ENCODE measurements at places on chromosomes 4 and X.

GRCh38 chr4:98781641-98782357 is 123.4 kb upstream of the TSPAN5 start:
- DNase-seq, result no peak

GRCh38 chr4:136355970-136356369 is 1176.3 kb downstream of the PCDH18 start:
- DNase-seq, result no peak

DNA sequence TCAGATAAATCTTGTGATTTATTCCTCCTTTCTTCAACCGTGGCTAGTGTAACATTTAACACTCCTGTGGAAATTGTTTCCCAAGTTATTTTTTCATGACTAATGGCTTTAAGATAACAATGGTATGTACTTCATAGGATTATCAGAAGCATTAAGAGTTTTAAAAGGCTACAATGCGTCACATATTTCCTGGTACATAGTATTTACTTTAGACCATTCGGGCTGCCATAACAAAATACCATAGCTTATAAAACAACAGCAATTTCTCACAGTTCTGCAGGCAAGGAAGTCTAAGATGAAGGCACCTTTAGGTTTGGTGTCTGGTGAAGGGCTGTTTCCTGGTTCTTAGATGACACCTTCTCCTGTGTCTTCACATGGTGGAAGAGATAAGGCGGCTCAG is 158.6 kb downstream of the PAPSS1 start:
- no peak for DNase-seq

DNA sequence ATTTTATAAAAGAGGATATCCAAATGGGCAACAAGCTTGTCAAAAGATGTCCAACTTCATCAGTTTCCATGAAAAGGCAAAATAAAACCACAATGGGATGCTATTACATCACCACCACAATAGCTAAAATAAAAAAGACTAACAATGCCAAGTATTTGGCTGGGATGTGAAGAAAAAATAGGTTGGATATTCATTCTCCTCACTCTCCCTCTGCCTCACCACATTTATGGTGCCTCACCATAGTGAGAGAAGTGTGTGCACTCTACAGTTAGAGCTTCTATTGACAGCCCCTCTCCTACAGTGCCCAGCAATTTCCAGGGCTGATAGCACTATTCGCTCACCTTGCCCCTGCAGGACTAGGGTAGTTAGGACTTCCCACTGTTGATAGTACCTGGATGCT is 25.5 kb downstream of the VEGFC start:
- no peak for DNase-seq

GRCh38 chrX:63768760-63769159 is 16.3 kb downstream of the ARHGEF9 start:
- no peak for DNase-seq

DNA sequence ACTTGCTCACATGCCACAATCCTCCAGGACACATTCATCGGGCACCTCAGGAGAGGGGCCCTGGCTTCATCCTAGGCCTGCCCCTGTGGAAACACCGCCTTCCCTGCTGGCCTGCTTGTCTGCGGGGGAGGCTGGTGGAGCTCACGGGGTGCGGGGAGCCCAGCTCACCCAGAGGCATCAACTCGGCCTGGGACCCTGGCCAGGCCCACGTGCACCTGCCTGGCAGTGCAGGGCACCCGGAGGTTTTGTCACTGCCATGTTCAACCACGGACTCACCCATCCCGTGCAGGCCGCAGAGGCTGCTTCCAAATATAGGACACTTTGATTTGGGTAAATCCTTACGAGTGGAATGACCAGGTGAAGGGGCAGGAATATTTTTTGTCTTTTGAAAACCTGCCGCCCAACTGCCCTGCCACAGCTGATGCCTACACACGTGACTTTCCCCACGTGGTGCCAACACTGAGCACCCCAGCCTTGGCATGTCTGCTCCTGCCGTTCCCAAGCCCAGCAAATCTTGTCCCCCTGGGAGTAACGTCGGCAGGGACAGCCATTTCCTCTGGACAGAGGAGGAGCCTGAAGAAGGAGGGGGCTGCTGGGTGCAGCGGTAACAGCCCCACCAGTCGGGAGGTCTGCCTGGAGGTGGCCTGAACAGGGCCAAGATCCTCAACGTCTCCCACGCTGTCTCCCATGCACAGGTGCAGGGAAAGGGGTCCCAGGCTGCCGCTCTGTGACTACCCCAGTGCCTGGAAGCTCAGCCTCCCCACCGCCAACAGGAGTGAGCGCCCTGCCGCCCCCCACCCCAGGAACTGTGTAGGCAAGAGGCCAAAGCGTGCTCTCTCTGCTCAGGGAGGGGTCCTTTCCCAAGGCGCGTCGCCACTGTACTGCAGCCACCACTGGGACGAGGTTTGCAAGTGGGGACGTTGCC is 8.5 kb downstream of the MXD4 start:
- DNase-seq, result no peak

- DNase-seq, result no peak
Measured at GRCh38 chrX:24151513-24151912, 2.0 kb downstream of the ZFX start.

GRCh38 chr4:54607067-54607466 is 50.7 kb upstream of the KIT start:
- DNase-seq, result no peak

DNA sequence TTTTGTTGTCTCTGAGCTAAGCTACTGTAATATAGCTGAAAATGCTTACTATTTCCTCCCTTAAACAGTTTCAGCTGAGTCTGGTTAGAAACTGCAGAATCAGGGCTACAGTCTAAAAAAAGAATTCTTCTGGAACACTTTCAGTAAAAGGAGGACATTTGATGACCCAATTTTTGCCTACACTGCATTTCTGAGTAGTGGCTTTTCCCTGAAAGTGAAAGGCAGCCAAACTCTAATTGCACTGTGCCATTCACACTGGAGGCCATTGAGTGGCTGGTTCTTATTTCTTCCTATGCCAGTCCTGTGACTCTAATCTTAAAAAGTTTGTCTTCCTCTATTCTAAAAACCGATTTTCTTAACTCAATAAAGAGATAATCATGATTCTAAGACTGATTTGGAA is 526.0 kb downstream of the CFAP47 start:
- DNase-seq, result no peak

GRCh38 chr4:70979445-70980008 is 13.9 kb upstream of the DCK start:
- no peak for DNase-seq

GRCh38 chrX:1601051-1601767 is 9.8 kb downstream of the AKAP17A start:
- DNase-seq, result no peak

GRCh38 chr4:147428583-147428982 is 52.3 kb upstream of the EDNRA start:
- DNase-seq, result no peak

- DNase-seq, result no peak
Measured at GRCh38 chr4:74545448-74545847, 100.5 kb downstream of the AREG start.

GRCh38 chr4:66045913-66046312 is 375.6 kb upstream of the EPHA5 start:
- DNase-seq, result no peak

DNA sequence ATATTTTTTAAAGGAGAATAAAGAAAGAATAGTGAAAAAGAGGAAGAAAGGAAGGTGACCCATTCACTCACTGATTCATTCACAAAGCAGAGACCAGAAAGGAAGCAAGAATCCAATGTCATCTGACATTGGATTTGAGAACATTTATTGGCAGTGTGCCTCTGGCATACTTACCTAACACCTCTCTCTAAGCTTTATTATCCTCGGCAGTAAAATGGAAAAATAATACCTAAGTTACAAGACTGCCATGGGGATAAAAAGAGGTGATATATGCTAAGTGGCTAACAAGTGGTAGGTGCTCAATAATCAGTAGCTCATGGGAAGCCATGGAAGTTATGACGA is 41.6 kb upstream of the PPARGC1A start:
- no peak for DNase-seq

DNA sequence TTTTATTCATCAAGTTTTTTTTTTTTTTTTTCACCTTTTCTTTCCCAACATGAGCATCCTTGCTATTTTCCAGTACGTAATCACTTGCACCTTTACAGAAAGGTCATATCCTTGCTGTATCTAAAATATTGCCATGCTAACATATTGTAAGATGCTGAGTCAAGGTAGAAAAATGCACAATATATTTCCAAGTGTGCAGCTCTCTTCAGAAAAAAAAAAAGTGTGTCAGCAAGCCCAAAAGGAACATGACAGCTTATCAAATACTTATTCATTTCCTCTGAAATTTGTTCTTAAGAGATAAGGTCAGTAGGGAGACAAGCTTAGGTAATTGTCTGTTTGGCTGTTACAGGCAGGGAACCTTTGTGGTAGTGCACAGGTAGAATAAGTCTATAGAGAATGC is 27.0 kb downstream of the SH2D1A start:
- no peak for DNase-seq

- DNase-seq, result no peak
Measured at GRCh38 chrX:106035064-106035463, 3.5 kb downstream of the SERPINA7 start.

GRCh38 chrX:13428053-13428786 is 108.4 kb upstream of the ATXN3L start:
- DNase-seq, result no peak

GRCh38 chrX:136635235-136635634 is 12.7 kb upstream of the CD40LG start:
- peak; percentile 8 for DNase-seq

- no peak for DNase-seq
Measured at GRCh38 chr4:55671667-55672066, 35.6 kb upstream of the NMU start.

GRCh38 chr4:23779839-23780238 is 110.0 kb downstream of the PPARGC1A start:
- DNase-seq, result no peak

Data from GM18507 (cell line).